ENCODE measurements at places on chromosomes 1 and 21.

DNA sequence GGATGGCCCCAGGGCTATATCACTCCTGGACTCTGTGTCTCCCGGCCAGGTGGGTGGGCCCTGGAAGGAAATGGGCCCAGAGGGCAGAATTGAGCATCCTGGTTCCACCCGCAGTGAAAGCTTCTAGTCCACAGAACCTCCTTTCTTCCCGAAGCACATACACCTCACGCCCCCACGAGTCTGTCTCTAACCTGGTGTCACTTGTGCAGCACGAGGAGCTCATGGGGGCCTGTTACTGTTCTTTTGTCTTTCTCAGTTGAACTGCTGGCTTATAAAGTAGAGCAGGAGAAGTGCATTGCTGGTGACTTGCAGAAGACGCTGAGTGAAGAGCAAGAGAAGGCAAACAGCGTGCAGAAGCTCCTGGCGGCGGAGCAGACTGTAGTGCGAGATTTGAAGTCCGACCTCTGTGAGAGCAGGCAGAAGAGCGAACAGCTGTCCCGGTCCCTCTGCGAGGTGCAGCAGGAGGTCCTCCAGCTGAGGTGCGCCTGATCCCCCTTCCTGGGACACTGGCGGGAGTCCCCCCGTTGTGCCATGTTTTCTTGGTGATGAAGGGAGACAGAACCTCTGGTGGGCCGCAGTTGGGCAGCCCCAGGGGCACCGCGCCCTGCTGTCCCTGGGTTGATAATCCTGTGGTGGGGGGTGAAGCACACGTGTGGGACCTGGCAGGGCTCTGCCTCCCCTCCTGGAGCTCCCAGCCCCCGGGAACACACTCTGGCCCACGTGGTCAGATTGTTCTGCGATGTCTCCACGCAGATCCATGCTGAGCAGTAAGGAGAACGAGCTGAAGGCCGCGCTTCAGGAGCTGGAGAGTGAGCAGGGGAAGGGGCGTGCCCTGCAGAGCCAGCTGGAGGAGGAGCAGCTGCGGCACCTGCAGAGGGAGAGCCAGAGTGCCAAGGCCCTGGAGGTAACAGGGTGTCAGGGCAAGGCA, 28.7 kb upstream of the DIP2A start:
- DNase-seq, result no peak

- DNase-seq, result no peak
Observed at GRCh38 chr1:157095551-157095950, 4.1 kb downstream of the ETV3L start.

GRCh38 chr1:208977638-208978256, 605.8 kb upstream of the CAMK1G start:
- DNase-seq, result no peak

DNA sequence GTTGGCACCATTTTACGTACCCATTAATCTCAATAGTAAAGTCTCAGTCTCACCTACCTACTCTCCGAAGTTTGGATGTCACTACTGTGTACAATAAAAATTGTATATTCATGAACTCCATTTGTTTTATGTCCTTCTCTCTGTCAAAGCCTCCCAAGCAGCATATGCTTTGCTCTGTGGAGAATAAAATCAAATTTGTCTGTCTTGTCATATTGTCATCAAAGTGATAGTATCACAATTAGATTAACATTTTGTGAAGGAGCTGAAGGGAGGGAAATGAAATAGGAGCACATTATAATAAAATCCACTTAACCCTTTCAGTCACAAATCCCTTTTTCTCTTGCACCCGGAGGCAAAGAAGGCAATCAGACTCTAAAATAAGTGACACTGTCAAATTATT, 177.1 kb upstream of the RRP15 start:
- DNase-seq, result no peak

- DNase-seq, result peak; percentile 47
Observed at GRCh38 chr1:17276568-17276967, 27.7 kb downstream of the PADI3 start.

DNA sequence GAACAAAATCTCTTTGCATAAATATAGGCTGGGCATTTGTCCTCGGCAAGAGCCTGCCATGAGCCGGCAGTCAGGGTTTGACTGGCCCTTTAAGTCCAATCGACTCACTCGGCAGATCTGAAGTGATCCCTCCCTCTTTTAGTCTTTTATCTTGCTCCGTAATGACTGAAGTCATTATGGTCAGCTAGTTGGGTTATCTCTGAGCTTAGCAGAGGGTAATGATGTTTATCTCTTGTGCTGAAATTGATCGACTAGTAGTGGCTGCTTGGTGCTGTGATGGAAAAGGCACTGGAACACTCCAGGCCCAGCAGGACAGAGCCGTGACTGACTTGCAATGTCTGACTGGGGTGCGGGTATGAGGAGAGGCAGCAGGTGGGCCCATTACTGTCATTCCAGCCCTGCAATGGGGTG, 468 bp upstream of the ABCA4 start:
- DNase-seq, result no peak

GRCh38 chr1:116990612-116991151, 10.9 kb upstream of the CD101 start:
- peak; percentile 91 for DNase-seq

GRCh38 chr1:25906644-25907300, 553 bp upstream of the STMN1 start:
- no peak for DNase-seq

DNA sequence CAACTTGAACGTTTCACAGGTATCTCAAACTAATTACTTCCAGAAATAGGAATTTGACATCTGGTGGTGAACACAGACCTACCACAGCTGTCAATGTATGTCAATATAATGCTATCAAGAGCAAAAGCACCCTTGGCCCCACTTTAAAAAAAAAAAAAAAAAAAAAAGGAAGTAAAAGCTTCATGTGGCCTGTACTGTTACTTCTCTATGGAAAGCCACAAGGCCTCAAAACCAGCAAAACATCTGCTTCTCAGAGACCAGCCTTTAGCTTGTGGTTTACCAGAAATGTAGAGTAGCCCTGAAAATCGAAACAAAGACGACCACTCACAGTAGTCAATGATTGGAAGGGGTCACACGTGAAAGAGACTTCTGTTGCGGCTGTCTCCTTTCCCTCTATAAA, 109.6 kb downstream of the SLC45A1 start:
- peak; percentile 83 for DNase-seq

GRCh38 chr1:219538886-219539285, 74.0 kb downstream of the ZC3H11B start:
- no peak for DNase-seq

- no peak for DNase-seq
Observed at GRCh38 chr1:30685796-30686165, 37.6 kb downstream of the MATN1 start.

DNA sequence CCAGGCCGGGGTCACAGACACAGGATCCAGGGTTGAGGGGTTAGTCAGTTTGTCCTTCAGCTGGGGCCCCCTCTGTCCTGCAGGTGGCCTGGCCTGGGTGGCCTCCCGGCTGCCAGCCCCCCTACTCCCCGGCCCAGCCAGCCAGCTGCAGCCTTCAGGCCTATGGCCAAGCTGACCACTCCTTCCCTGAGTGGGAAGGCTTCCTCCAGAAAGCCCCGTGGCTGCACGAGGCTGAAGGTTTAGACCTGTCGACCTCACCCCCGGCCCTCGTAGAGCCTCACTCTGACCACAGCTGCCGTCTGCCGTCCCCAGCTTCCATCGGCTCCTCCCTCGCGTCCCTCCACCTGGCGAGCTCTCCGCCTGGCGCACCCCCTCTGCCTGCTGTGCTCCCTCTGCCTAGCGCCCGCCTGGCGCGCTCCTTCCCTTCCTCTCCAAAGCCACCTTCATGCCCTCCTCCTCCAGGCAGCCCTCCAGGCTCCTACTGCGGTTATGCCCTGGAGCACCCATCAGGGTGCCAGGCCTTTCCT, 9.6 kb downstream of the TTLL10 start:
- DNase-seq, result no peak

DNA sequence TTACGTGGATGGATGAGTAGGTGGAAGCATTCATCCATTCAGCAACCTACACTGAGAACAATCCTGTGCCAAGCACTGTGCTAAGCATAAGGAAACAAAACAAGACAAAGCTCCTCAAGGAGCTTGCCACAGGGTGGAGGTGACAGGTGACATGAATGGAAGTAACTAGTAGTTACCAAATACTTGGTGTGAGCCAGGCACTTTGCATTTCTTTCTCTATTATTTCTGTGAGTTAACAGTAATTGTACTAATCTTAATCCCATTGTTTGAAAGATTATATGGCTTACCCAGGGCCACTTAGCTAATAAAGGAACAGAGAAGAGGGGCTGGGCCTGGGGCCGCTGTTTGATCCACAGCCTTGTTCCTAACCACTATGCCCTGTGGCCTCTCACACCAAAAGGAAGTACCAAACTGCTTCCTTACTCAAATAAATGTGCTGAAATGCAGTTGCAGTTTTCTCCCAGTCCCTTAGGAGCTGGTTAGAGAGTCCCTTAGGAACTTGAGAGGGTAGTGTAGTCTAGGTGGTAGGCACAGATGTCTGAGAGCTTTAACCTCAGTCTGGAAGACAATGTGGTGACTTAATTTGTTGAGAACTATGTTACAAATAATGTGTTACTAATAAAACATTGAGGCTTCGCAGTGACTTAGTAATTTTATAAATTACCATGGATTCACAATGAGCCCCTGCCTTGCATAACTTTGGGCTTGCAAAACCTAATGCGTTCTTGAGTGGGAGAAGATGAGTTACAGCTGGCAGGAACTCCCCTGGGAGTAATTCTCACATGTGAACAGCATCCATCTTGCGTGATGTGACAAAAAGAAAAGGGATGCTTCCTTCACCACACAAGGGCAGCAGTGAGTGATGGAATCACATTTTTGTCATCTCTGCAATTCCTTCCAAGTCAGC, 69.8 kb downstream of the MPZL1 start:
- peak; percentile 99 for DNase-seq

DNA sequence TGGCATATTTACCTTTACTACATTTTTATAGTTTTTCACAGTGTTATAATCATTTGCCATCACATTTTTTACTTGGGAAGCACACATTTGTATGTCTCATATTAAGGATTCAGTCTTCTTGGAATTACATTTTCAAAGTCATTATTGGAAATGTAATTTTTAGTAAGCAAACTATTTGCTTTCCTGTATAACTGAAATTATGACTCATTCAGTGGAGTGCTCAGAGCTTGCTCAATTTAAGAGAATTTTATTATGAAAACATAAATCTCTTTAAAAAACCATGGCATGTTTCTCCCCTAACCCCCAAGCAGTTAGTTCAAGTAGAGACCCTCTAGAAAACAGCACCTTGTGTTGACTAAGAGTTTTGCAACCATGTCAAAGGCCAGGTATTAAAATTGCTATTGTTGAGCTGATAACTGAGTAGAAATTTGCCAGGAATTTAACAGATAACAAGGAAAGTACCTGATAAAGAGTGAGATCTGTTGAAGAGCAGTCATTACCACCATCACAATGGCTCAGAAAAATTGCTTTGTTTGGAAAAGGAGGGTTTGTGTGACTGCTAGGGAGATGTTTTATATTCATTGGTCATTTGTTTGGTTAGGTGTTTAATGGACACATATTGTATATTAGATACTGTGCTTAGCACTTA, 105.9 kb downstream of the KCNK2 start:
- no peak for DNase-seq

GRCh38 chr1:25432749-25433388, 2.2 kb downstream of the MACO1 start:
- DNase-seq, result no peak

DNA sequence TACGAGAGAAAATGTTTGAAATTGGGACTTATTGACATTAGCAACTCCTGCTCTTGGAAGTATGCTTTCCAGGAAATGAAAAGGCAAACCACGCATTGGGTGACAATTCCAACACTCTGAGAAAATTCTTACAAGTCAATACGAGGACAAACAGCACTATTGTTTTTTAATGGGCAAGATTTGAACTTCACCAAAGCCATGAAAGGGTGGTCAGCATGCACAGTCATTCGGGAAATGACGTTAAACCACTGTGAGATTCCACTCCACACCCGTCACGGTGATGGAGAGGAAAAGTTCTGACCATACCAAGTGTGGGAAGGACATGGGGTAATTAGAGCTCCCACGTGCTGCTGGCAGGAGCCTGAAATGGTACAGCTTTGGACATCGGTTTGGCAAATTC, 12.2 kb upstream of the PRXL2B start:
- DNase-seq, result no peak

GRCh38 chr1:171994293-171994692, 153.0 kb downstream of the DNM3 start:
- DNase-seq, result no peak

DNA sequence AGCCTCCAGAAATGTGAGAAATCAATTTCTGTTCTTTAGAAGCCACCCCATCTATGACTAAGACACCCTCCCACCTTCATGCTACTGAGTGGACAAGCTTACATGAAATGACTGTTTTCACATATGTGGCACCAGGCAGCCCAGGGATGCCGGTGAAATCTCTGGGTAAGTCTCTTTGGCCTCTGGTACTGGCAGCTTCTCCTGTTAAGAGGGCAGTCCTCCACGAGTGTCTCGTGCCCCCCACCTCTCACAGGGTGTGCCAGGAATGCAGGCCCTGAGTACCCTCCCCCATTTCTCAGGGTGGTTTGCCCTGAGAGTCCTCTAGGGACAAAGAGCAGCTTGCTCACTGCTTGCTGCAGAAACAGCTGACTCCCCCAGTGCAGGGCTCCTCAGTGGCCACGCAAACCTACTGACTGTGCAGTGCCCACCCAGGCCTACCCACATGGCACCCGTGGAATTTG, 3.2 kb upstream of the PRXL2B start:
- peak; percentile 49 for DNase-seq

Measured in suppressor macrophage treated with lipopolysaccharide for 1 hour (primary cell).